ENCODE measurements at places on chromosomes 12 and 14. TPM values are rescaled to one million over a fixed set of nuclear protein-coding genes. Genes with fewer than 3 reads are reported as not detected.

Gene WNT5B
- 36.9 TPM for total RNA-seq

Gene RNF31
- total RNA-seq = 48.6 TPM

Gene EGLN3
- total RNA-seq = 3.6 TPM

Gene PARPBP
- 14.3 TPM for total RNA-seq

Gene POLE
- total RNA-seq = 112 TPM

Gene ZNF410
- 31.2 TPM for total RNA-seq

Gene ATP5MC2
- 290 TPM for total RNA-seq

Gene DPPA3
- not detected for total RNA-seq

Gene CNOT2
- 49.3 TPM for total RNA-seq

Gene KRT71
- not detected for total RNA-seq

Gene VWF
- 0.31 TPM for total RNA-seq

Gene ACOT4
- total RNA-seq = 2.7 TPM

Gene SLC35F4
- not detected for total RNA-seq

All from Panc1 (cell line).